ENCODE measurements at places on chromosomes 7 and 10.
A peak's percentile ranks its signal among the peaks of the same experiment; 100 is the strongest.

- DNase-seq = no peak
These were observed 2.5 kb upstream of the VGF start for GRCh38 chr7:101167645-101168411.

DNA sequence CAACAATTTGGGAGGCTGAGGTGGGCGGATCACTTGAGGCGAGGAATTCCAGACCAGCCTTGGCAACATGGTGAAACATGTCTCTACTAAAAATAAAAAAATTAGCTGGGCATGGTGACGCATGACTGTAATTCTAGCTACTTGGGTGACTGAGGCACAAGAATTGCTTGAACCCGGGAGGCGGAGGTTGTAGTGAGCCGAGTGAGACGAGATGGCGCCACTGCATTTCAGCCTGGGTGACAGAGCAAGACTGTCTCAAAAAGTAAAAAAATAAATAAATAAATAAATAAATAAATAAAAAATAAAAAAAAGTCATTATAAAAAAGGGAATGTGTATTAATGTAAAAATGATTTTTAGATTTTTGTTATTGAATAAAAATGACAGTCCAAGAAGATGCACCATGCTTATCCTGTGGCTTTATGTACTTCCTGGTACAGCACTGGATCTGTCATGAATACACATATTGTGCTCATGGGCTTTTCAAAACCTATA lies 658.8 kb upstream of the LRRN3 start:
- no peak for DNase-seq

- DNase-seq = no peak
These were observed 20.4 kb upstream of the PIK3AP1 start for GRCh38 chr10:96740579-96741281.

DNA sequence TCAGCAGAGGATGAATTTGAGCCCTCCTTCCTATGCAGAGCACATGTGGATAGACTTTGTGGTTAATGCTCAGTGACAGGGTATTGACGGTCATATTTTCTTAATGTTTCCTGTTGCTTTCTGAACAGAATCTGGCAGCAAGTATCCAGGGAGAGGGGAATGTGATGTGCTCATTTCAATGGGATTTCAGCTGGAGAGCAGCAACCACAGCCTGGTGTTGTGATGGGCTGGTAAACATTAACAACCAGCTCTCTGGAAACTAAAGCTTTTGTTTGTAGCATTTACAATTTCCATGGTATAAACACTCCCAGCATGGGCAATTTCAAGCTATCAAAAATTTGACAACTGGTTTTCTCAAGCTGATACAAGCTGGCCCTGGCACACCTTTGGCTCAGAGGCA lies 215.9 kb downstream of the SH2D4B start:
- no peak for DNase-seq

DNA sequence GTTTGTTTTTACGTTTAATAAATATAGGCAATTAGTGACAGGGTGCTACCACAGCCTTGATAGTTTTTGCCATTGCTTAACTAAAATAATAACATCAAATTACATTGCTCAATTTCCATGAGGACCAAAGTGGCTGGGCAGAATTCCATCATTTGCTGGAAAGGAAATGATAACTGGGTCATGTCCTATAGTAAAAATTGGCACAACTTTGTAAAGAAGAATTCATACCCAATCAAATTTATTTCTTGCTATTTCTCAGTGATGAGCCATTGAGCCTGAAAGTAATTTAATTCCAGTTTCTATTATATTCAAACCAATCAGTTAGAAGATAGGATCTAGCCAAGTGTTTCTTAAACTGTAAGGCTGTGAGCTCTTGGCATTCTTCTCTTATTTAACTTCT lies 102.2 kb upstream of the CTTNBP2 start:
- no peak for DNase-seq

GRCh38 chr10:116538992-116539391 lies 6.7 kb upstream of the PNLIP start:
- no peak for DNase-seq

DNA sequence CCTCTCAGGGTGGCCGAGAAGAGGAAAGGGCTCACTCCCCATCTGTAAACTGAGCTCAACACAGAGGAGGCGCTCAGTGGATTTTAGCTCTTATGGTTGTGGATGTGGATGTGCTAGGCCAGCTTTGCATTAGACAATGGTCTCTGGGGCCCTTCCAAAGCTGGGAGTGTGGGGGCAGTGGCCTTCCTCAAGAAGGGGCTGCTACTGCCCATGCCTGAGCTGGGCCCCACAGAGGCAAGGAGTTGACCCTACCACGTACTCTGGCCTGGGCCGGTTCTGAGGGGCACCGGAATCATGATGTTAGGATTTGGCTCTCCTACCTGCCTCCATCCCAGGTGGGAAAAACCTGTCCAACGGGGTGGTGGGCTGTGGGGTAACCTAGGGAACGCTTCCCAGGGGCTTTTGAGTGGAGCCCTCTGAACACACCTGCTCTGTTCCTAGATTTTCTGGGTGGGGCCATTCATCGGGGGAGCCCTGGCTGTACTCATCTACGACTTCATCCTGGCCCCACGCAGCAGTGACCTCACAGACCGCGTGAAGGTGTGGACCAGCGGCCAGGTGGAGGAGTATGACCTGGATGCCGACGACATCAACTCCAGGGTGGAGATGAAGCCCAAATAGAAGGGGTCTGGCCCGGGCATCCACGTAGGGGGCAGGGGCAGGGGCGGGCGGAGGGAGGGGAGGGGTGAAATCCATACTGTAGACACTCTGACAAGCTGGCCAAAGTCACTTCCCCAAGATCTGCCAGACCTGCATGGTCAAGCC lies 11.5 kb downstream of the AQP1 start:
- no peak for DNase-seq

DNA sequence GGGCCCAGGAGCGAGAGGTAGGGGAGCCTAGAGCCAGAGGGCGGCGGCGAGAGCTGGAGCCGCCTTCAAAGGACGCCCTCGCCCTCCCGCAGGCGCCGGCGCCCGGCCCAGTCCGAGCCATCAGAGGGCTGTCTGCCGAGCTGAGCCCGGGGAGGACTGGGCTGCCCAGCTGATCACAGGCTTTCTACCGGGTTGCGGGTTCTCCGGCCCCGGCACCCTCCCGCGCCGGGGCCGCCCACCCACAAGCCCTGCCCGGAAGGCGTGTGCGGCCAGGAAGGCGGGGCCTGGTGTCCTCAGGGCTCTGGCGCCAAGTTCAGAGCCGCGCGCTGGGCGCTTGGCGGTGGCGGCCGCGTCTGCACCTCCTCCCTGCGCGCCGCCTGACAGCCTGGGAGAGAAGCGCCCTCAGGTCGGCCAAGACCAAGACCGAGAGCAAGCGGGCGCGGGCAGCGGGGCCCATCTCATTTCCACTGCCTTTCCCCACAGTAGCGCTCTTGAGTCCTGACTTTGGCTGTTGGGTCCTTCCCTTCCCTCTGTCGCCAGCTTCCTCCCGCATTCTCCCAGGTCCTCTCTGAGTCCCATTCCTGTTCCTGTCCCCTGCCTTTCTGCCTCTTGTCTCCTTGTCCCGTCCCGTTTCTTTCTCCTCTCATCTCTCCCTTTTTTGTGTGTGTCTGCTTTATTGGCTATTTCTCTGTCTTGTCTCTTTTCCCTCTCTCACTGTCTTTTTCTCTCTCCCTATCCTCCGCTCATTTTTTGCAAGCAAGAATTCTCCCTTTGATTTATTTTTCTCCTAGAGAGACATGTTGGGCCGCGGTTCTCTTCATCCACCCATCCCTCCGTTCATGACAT lies 60.6 kb upstream of the MSMB start:
- peak; percentile 44 for DNase-seq

GRCh38 chr7:44431091-44431608 lies 59.3 kb downstream of the NUDCD3 start:
- peak; percentile 61 for DNase-seq

- no peak for DNase-seq
These were observed 98.6 kb upstream of the BTBD16 start for GRCh38 chr10:122172361-122173008.

DNA sequence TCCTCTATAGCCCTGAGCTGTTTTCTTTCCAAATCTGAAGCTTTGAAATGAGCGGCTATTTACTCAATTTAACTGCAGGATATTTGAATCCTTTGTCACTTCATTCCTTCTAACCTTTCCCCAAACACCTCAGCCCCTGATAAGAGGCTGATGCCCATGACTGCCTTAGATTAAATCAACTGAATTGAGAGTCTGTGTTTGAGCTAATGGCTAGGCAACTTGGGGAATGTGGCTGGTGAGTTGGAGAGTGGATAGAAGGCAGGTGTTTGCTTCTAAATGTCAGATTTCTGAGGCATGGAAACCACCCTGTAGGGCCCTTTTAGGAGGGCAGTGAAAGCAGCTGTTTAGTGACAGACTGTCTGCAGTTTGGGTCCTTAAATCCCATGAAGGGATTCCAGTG lies 759.9 kb downstream of the LRMDA start:
- DNase-seq = no peak

DNA sequence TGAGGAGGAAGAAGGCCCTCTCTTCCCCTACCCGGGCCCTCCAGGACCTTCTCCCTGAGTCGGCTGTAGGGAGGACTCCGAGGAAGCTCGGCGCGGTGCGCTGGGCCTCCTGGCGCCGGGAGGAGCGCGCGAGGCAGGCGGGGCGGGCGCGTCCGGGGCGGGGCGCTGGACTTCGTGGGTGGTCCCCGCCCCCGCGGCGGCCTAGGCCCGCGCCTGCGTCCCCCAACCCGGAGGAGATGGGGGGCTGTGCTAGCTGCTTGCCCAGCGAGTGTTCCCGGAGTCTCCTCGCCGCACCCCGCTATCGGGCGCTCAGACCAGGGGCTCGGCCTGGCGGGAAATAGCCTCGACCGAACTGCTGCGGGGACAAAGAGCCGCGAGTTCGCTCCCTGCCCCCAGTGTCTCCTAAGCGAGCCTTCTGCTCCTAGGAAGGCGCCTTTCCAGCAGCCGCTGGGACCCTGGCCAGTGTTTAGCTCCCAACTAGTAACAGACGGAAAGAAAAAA lies 19.2 kb upstream of the SMO start:
- DNase-seq = peak; percentile 42

- no peak for DNase-seq
These were observed 59.0 kb downstream of the MET start for GRCh38 chr7:116731023-116731395.

DNA sequence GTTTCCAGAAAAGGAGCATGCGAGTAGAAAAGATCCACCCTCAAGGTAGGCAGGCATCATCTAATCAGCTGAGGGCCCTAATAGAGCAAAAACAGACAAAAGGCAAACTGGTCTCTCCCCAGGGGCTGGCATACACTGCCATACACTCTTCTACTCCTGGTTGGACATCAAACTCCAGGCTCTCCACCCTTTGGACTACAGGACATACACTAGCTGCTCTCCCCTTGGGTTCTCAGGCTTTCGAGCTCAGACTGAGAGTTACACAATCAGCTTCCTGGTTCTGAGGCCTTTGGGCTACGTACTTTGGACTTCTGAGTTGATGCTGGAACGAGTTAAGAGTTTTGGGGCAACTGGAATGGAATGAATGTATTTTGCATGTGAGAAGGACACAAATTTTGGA lies 50.9 kb upstream of the TM9SF3 start:
- no peak for DNase-seq

- no peak for DNase-seq
These were observed 81.2 kb upstream of the PPIF start for GRCh38 chr10:79266084-79266483.

- DNase-seq = peak; percentile 37
These were observed 328.4 kb upstream of the GNAI1 start for GRCh38 chr7:79806161-79806734.

DNA sequence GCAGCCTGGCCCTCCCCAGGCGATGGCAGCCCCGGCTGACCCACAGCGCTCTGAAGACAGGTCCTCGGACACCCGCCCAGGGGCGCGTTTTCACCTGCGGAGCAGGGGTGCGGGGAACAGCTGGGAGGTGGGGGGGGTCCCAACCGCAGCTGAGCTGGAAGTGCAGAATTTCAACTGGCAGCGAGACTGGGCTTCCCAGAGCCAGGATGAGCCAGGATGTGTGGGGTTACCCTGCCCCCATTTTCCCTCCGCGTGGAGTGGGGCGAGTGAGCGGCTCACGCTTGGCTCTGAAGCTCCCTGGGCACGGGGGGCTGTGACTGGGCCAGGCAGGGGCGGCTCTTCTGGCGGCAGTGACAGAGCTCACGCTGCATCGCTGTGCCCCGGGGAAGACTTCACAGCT lies 70.2 kb downstream of the DNAJB6 start:
- DNase-seq = no peak

DNA sequence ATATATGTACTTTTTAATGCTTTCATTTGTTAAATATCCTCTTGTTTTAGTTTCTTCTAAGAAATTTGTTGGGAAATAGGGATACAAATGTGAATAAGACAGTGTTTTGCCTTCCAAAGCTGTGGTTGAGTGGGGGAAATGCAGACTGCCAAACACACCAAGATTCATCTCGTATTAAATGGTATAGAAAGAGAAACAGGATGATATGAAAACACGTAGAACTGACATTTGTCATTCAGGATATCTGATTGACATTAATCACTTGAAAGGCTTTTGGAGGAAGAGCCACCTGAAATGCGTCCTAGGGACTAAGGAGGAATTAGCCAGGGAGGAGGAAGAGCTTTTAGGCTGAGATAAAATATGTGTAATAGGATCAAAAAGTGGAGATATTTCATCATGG lies 287.4 kb upstream of the SEMA3C start:
- no peak for DNase-seq

DNA sequence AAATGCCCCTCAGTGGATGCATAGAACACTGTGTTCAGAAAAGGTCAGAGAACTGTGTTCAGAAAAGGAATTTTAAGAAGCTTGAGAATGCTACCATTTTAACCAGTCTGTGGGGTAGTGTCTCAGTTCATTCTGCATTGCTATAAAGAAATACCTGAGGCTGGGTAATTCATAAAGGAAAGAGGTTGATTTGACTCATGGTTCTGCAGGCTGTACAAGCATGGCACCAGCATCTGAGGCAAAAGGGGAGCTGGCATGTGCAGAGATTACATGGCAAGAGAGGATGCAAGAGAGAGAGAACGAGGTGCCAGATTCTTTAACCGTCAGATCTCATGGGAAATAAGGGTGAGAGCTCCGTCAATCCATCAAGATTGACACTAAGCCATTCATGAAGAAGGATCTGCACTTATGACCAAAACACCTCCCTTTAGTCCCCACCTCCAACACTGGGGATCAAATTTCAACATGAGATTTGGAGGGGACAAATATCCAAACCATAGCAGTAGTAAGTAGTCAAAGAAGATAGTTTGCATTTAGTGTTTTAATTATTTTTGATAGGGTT lies 119.8 kb downstream of the FAM107B start:
- DNase-seq = no peak

GRCh38 chr10:74490551-74490950 lies 335.8 kb upstream of the KAT6B start:
- DNase-seq = no peak

- no peak for DNase-seq
These were observed 15.8 kb downstream of the BBS9 start for GRCh38 chr7:33145156-33145555.

DNA sequence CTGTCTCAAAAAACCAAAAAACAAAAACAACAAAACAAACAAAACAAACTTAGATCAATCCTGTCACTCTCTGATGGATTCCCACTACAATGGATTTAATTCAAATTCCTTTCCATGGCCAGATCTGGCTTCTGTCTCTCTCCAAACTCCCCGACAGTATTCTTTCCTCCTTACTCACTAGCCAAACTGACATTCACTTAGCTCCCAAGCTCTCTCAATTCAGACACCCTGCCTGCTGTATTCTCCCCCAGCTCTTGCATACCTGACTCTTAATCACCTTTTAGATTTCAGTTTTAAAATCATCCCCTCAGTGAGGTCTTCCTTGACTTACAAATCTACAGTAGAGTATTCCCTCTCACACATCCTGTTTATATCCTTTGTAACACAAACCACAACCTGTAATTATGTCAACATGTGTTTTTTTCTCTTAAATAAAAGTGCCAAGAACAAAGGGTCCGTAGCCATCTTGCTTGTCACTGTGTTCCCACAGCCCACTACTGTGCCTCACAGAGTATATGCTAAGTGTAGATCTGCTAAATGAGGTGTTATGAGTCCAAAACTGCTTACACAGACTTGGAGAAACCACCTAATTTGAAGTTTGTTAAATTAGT lies 14.4 kb downstream of the HERPUD2 start:
- DNase-seq = no peak
